Central memory CD8-positive, alpha-beta T cell (primary cell): ENCODE measurements at places on chromosomes 5 and 9.

DNA sequence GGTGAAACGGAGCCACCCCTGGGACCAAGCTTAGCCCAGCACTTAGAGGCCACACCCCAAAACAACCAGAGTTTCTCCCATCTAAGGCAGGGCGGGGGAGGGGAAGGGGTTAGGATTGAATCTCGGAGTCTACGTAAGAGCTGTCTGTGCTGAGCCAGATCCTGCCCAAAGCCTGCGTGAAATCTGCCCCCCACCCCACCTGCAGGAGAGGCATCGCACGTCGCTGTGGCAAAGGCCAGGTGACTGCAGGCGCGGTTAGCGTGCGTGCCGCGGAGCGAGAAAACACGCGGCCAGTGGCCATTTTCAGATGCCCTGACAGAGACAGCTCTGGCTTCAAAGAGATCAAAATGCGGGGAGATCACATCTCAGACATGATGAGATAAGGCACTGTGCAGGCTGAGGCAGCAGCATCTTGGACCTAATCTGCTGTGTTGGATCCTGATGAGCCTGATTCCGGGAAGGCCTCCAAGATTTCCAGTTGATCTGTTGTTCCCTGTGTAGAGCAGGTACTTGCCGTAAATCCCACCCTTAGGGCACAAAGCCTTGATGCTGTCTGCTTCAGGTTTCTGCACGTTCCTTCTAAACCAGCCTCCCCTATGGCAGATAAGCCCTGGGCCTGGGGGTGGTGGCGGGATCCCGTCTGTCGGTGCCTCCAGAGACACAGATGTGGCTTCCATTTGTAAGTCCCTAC lies 2.5 kb upstream of the QSOX2 start:
- peaks cover 7% of the 10 kb centered on the region for H3K36me3 ChIP-seq
- peaks cover 4% of the 10 kb centered on the region for H3K27me3 ChIP-seq
- H3K27ac ChIP-seq, result no peak overlapping the region
- H3K4me1 ChIP-seq, result peaks cover 21% of the 10 kb centered on the region

GRCh38 chr5:61809651-61810050 lies 477.6 kb downstream of the ZSWIM6 start:
- DNase-seq, result no peak
- no peak overlapping the region for H3K4me3 ChIP-seq
- no peaks in the 10 kb centered on the region for H3K36me3 ChIP-seq

DNA sequence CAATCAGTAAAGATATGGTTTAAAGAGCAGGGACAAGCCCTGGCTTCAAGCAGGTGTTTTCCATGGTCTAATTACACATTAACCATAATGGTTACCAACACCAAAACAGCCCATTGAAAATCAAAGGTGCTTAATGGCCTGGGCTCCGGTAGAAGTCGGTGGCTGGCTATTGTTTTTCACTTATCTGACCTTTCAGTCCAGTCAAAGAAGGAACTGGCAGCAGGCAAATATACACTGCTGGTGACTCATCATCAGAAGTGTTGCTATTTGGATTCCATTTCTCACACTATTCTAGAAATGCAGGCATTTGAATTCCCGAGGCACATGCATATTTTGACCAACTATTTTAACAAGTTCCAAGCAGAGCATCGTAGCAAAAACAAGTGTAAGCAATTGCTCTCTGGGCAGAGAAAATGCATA lies 26.3 kb upstream of the GABRP start:
- H3K27me3 ChIP-seq, result peaks cover 9% of the 10 kb centered on the region
- no peak overlapping the region for H3K27ac ChIP-seq
- H3K4me1 ChIP-seq, result no peaks in the 10 kb centered on the region
- no peak for DNase-seq

- H3K36me3 ChIP-seq, result no peaks in the 10 kb centered on the region
- peak overlapping the region; percentile 7 for H3K27ac ChIP-seq
- peaks cover 12% of the 10 kb centered on the region for H3K27me3 ChIP-seq
Measured at GRCh38 chr5:61822584-61822983, 483.4 kb upstream of the KIF2A start.

DNA sequence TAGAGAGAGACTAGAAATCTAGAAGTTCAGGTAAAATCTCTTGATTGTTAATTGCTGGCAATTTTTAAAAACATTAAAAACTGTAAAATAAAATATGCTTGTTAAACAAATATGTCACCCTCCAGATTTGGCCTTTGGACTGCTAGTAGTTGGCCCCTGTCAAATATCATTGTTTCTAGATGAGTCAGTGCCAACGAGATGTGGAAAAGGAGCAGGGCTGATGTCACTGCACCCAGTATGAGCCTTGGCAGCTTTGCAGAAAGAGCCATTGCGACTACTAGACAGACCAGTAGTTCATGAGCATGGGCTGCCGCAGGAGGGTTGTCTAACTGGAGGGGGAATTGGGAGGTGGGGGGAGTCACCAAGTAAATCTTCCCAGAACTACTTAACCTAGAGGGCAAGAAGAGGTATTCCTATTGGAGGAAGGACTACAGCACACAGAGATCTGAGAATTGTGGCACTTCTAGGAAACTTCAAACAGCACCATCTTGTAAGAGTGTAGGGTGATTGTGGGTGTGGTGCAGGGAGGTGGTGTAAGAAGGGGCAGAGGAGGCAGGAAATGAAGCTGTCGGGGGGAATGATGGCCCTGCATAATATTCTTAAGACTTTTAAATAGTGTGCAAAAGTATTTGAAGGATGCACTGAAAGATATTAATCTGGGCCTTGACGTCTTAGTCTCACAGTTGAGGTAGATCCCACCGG lies 7.1 kb upstream of the DOCK2 start:
- H3K4me3 ChIP-seq, result no peak overlapping the region
- no peak overlapping the region for H3K27ac ChIP-seq
- H3K36me3 ChIP-seq, result no peaks in the 10 kb centered on the region
- peaks cover 6% of the 10 kb centered on the region for H3K4me1 ChIP-seq

GRCh38 chr5:10682801-10683525 lies 78.1 kb downstream of the DAP start:
- no peak overlapping the region for H3K27ac ChIP-seq
- peaks cover 15% of the 10 kb centered on the region for H3K36me3 ChIP-seq
- peaks cover 8% of the 10 kb centered on the region for H3K4me1 ChIP-seq
- no peak for DNase-seq
- H3K27me3 ChIP-seq, result no peaks in the 10 kb centered on the region

- H3K4me3 ChIP-seq, result peak overlapping the region; percentile 89
- H3K4me1 ChIP-seq, result peaks cover 61% of the 10 kb centered on the region
- no peak for DNase-seq
Measured at GRCh38 chr5:177472460-177473442, 683 bp downstream of the DBN1 start.

- no peaks in the 10 kb centered on the region for H3K27me3 ChIP-seq
- H3K27ac ChIP-seq, result peak overlapping the region; percentile 91
- H3K36me3 ChIP-seq, result peaks cover 45% of the 10 kb centered on the region
- H3K4me1 ChIP-seq, result peaks cover 47% of the 10 kb centered on the region
- DNase-seq, result no peak
Measured at GRCh38 chr9:93126151-93126781, 7.8 kb downstream of the NINJ1 start.

- peaks cover 2% of the 10 kb centered on the region for H3K36me3 ChIP-seq
- no peaks in the 10 kb centered on the region for H3K27me3 ChIP-seq
- H3K4me3 ChIP-seq, result peak overlapping the region; percentile 57
- H3K27ac ChIP-seq, result peak overlapping the region; percentile 47
- DNase-seq, result no peak
- H3K4me1 ChIP-seq, result peaks cover 85% of the 10 kb centered on the region
Measured at GRCh38 chr5:132100672-132101261, 27.2 kb downstream of the CSF2 start.
